Epithelial cell of alveolus of lung (primary cell): ENCODE measurements at places on chromosomes 3 and 15. TPM values are rescaled to one million over a fixed set of nuclear protein-coding genes. Genes with fewer than 3 reads are reported as not detected.

TRIM42 gene
- not detected in 2 replicates for total RNA-seq

IQCH gene
- total RNA-seq = 0.08 and 1.8 TPM in 2 replicates

MST1R gene
- total RNA-seq = 0.52 and 3.1 TPM in 2 replicates

GLDN gene
- total RNA-seq = 0.08 and 2.1 TPM in 2 replicates

CFAP100 gene
- total RNA-seq = not detected in 2 replicates

IGDCC3 gene
- 0.08 TPM in 1 of 2 replicates, not detected in the other for total RNA-seq

LINGO1 gene
- 0.13 TPM in 1 of 2 replicates, not detected in the other for total RNA-seq

GOLGA6L6 gene
- not detected in 2 replicates for total RNA-seq
